Esophagus muscularis mucosa (tissue), 4 donors: ENCODE measurements at places on chromosomes 2 and 18. TPM values are rescaled to one million over a fixed set of nuclear protein-coding genes. Genes with fewer than 3 reads are reported as not detected.

Gene MAP3K2
- total RNA-seq: 68.5 TPM

Gene MEP1B
- not detected for total RNA-seq

- H3K27me3 ChIP-seq: no peaks in the 10 kb centered on the region
- no peaks in the 10 kb centered on the region for H3K36me3 ChIP-seq
- peaks cover 8% of the 10 kb centered on the region for H3K4me1 ChIP-seq
- H3K4me3 ChIP-seq: no peak overlapping the region
These were observed 57.4 kb upstream of the COL3A1 start for GRCh38 chr2:188916736-188917135.

DNA sequence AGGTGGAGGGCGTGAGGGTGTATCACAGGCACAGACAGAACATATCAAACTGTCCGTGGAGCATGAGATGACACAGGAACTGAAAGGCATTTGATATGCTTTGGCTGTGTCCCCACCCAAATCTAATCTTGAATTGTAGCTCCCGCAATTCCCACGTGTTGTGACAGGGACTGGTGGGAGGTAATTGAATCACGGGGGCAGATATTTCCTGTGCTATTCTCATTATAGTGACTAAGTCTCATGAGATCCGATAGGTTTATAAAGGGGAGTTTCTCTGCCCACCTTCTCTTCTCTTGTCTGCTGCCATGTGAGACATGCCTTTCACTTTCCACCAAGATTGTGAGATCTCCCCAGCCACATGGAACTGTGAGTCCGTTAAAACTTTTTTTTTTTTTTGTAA, 123.1 kb upstream of the PIEZO2 start:
- H3K27ac ChIP-seq: no peak overlapping the region
- no peaks in the 10 kb centered on the region for H3K4me1 ChIP-seq
- H3K4me3 ChIP-seq: no peak overlapping the region
- no peak for DNase-seq
- H3K36me3 ChIP-seq: no peaks in the 10 kb centered on the region

- H3K27ac ChIP-seq: no peak overlapping the region
- H3K36me3 ChIP-seq: no peaks in the 10 kb centered on the region
- no peaks in the 10 kb centered on the region for H3K4me1 ChIP-seq
- H3K27me3 ChIP-seq: no peaks in the 10 kb centered on the region
- H3K4me3 ChIP-seq: no peak overlapping the region
These were observed 264.6 kb upstream of the STON1 start for GRCh38 chr2:48265169-48266030.

GRCh38 chr2:23330214-23330613, 54.8 kb upstream of the KLHL29 start:
- H3K36me3 ChIP-seq: no peaks in the 10 kb centered on the region
- no peak for DNase-seq
- no peak overlapping the region for H3K27ac ChIP-seq
- no peaks in the 10 kb centered on the region for H3K27me3 ChIP-seq
- H3K4me3 ChIP-seq: no peak overlapping the region

DNA sequence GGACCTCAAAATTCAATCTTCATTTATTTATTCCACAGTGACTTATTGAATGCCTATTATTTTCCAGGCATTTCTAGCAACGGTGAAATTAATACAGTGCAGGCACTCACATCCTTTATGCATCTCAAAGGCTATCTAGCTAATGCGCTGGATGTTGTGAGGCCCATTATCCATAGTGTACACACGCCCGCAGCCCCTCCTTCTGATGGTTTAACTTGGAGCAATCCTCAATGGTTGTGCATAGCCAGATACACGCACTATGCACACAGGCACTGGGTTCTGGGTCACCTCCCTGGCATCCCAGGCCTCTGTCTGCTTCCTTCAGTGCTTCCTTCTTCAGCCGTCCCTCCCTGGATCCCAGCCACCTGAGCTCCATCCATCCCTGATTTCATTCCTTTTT, 108.5 kb upstream of the BOD1L2 start:
- H3K4me1 ChIP-seq: no peaks in the 10 kb centered on the region
- H3K36me3 ChIP-seq: no peaks in the 10 kb centered on the region
- DNase-seq: peak; percentile 77
- H3K27ac ChIP-seq: no peak overlapping the region

Gene PRSS56
- not detected for total RNA-seq

Gene ACVR1C
- total RNA-seq: under 0.01 TPM

DNA sequence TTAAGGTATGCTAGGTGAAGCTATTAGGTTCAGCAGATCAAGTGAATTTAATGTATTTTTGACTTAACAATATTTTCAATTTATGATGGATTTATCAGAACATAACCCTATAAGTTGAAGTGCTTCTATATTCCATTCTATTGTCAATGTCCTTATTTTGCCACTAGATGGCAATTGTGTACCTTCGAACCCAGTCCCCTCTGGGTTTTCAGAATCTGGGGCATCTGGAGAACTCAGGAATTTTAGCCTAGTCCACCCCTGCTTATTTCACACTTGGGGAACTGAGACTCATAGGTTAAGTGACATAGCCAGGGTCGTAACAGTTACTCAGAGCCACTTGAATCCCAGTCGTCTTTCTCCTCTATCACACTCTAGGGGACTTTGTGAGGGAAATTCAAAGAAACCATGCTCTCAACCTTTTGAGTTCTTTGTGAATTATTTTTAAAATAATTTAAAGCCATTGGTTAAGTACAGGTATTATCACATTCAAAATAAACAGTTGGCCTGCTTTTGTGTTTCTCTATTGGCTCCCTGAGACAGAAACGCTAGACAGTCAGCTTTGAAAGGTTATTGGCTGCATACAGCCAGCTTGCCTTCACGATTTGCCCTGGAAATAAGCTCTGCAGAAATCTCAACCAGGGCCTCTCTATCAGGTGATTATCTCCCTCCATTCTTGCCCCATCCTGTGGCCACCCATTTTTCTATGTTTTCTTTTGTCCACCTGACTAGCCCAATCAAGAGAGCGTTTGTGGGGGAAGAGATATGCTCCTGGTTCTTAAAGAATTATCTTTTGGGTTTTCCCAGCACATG, 145.0 kb downstream of the TTC27 start:
- H3K4me3 ChIP-seq: no peak overlapping the region
- H3K27me3 ChIP-seq: no peaks in the 10 kb centered on the region
- no peak for DNase-seq
- peaks cover 14% of the 10 kb centered on the region for H3K4me1 ChIP-seq

Gene SERPINB3
- not detected for total RNA-seq

- no peaks in the 10 kb centered on the region for H3K4me1 ChIP-seq
- no peak overlapping the region for H3K27ac ChIP-seq
- H3K4me3 ChIP-seq: no peak overlapping the region
- no peak for DNase-seq
- H3K27me3 ChIP-seq: no peaks in the 10 kb centered on the region
These were observed 22.5 kb upstream of the NEDD4L start for GRCh38 chr18:58021504-58021903.
